NCI-H345 (cell line): ENCODE measurements at places on chromosomes 1 and 21.

- no peak for DNase-seq
These were observed 37.8 kb upstream of the CD34 start for GRCh38 chr1:207948536-207949250.

GRCh38 chr1:165826565-165827267, 698 bp upstream of the UCK2 start:
- no peak for DNase-seq

GRCh38 chr1:162756523-162756922, 34.0 kb upstream of the HSD17B7 start:
- no peak for DNase-seq

GRCh38 chr1:150620919-150621318, 8.5 kb downstream of the ENSA start:
- DNase-seq: no peak

DNA sequence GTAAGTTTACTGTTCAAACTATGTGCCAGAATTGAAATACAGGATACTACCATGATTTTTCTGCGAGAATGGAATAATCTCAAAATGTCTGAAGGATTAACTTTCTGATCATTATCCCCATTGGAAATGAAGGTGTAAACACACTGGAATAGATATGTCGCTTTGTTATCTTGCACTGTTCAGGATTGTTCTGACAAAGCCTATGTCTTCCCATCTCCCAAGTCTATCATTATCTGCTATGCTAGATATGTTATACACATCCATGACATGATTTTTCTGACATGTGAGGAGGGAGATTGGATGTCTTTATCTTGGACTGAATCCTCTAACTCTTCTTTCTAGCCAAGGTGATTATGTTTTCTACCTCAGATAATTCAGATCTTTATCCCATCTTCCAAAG, 1239.3 kb upstream of the ADGRL4 start:
- no peak for DNase-seq

DNA sequence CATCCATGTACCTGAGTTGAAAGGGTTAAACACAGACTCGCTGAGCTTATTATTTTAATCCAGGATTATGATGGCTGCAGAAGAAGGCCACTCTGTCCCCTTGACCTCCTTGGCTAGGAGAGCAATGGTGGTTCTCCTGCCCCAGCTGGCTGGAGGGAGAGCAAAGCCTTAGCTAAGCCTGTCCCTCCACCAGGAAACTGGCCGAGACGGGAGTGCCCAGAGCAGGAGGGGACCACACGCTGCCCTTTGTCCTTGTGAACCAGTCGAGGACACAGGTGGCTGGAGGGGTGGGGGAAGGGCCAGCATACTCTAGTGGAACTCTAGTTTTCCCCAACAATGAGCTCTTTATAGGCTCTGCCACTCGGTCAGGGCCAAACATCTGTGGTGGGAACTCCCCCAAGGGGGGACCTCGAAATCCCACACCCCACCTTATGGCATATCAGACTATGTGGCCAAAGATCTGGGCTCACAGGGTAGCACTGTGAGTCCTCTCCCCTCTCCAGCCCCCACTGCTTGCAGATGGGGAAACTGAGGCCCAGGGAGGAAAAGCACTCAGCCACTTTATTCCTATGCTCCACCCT, 12.9 kb downstream of the KIAA1614 start:
- DNase-seq: no peak

DNA sequence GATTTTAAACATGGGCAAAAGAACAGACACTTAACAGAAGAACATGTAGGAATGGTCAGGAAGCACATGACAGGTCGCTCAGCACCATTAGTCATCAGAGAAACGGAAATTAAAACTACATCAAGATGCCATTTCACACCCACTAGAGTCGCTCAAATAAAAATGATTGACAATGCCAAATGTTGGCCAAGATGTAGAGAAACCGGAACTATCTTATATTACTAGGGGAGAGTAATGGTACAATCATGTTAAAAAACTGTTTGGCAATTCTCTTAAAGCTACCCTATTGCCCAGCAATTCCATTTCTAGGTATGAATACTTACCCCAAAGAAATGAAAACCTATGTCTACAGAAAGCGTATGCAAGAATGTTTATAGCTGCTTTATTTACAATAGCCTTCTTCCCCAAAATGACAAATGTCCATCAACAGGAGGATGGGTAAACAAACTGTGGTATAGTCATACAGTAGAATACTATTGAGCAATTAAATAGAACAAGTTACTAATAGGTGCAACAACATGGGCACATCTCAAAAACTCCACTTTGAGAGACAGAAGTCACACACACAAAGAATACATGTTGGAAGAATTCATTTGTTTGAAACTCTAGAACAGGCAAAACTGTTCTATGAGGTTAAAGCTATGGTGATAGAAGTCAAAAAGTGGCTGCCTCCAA, 92.8 kb downstream of the ETS2 start:
- no peak for DNase-seq

- DNase-seq: no peak
These were observed 1.1 kb downstream of the TMCO4 start for GRCh38 chr1:19798486-19799229.
